ENCODE measurements at places on chromosomes 16 and 17. TPM values are rescaled to one million over a fixed set of nuclear protein-coding genes. Genes with fewer than 3 reads are reported as not detected.

DNA sequence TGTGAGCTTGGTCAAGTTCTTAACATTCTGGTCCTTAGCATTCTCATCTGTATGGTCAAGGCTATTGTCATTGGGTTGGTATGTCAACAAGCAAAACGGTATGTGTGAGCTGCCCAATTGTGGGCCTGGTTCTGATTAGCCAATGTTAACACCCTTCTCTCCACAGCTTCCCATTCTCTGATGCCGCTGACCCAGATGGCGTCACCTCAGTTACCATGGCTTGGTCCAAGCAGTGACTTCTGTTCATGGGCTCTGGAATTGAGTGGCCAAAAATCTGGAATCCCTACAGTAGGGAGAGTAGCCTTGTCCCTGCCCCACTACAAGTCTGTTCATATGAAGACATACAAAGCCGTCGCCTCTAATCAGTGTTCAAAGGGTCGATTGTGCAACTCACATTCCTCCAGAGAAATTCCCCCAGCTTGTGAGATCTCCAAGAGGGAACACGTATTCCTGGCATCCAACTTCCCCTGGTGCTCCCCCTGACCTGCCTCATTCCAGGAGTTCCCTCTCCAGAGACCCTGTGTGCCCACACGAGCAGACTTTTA lies 15.8 kb downstream of the TMEM98 start:
- no peak for DNase-seq

GRCh38 chr16:85683363-85683762 lies 5.4 kb downstream of the GINS2 start:
- DNase-seq: no peak

The CLUH gene
- 43.1 TPM for total RNA-seq

DNA sequence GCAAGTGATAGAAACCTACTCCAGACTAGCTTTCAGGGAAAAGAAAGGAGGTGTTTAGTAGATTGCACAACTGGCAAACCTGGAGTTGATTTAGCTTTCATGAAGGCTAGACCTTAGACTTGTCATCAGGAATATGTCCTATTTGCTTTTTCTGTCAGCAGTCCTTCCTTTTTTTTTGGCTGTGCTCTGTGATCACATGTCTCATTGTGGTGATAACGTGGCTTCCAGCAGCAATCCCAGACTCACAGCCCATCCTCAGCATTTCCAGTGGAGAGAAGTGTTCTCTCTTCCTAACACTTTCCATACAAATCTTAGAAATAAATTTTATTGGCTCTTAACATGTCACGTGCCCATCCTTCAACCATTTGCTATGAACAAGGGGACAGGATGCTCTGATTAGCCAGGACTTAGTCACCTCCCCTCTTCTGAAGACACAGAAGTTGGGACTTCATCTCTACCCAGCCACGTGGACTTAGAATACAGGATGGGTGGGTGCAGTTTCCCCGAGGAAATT lies 74.7 kb downstream of the CDH13 start:
- no peak for DNase-seq

DNA sequence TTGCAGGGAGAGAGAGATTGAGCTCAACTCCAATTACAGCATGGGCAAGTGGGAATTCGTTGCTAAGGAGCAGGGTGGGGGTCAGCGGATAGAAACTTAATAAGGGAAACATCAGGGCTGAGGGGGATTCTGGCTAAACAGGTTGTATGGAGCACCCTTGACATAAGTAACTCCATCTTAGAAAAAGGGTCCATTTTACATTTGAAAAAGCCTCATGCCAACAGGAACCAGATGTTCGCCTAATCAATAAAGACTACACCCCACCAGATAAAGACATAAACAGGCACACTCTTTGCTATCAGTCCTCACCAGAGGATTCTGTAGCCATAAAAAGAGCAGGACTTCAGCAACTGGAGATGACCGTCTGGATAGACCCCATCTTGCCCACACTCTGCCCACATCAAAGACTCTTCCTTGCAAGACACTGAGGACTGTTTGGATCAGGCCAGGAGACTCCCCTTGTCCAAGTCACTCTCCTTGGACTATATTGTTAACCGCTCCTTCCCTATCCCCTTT lies 1.6 kb upstream of the LRRC75A start:
- DNase-seq: no peak

The GAS2L2 gene
- total RNA-seq: not detected

DNA sequence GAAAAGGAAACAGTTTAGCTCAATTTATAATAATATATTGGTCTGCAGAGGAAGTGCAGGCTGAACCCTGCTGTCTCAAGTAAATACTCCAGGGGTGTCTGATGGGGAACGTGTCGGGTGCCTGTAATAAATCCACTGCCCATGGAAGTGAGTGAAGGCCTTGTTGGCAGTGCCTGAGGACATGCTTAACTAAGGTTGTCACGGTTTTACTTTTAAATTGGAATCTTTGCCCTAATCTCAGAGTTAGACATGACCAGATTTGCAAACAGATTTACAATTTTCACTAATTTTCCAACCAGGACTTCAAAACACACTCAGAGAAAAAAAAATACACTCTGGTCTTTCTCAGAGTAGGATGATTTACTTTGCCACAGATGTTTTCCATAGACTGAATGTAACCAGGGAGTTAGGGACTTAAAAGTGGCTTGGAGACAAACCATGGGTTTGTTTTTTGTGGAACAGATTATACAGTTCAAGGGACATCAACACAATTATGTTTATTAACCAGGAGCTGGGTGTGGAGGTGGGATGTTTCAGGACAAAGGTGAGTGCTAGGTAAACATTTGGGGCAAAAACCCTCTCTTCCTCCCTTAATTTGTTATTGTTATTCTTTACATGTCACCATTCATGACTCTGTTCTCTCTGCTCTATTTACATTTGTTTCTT lies 144.5 kb downstream of the FTO start:
- DNase-seq: no peak

GRCh38 chr16:67021321-67021720 lies 7.6 kb upstream of the CBFB start:
- no peak for DNase-seq

DNA sequence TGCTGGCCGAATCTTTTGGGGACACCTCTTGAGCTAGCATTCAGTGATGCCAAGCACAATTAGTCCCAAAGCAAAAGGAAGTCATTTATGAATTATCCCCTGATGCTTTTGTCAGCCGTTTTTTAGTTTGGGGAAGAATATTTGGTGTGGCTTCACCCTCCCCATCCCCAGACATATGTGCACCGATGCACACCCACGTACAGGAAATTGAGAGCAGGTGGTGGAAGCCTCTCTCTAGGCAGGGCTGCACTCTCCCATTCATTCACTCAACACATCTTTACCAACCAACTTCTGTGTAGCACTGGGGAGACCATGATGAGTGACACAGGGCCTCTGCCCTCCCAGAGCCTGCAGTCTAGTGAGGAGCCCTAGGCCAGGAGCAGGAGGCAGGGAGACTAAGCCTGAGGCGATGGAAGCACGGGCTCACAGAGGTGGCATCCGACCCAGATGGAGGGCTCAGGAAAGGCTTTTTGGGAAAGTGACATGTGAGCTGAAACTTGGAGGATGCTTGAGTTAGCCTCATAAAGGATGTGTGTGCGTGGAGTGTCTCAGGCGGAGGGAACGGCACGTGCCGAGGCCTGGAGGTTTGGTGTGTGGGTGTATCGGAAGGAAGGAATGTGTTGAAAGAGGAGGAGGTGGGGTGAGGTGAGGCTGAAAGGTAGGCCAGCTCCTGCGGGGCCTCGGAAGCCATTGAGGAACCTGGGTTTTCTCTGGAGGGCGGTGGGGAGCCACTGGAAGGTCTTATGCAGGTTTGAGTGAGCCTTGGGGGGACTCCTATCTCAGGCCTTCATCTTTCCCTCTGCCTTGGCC lies 43.8 kb downstream of the PSME3IP1 start:
- DNase-seq: peak; percentile 64

The TUBG2 gene
- total RNA-seq: 13.7 TPM

The TMEM220 gene
- 0.15 TPM for total RNA-seq

GRCh38 chr16:58088091-58088490 lies 41.1 kb downstream of the CFAP20 start:
- DNase-seq: no peak

The CCDC154 gene
- 2.6 TPM for total RNA-seq

DNA sequence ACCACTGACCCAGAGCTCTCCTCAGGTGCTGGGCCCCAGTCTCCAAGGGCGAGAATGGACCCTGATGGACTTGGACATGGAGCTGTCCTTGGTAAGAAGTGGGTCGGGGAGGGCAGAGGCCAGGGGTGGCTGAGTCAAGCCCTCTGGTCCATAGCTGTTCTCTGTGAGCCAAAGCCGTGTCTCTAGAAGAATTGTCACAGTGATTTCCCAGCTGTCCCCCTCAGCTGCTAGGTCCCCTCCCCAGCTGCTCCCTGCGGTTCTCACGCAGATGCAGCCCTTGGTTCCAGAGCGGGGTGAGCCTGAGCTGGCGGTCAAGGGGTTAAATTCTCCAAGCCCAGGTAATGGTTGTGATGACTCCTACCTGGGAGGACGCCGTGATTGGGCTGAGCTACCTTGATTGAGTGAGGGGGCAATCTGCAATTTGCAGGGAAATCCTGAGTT lies 1.3 kb upstream of the NOL3 start:
- DNase-seq: no peak

The ZMYND15 gene
- total RNA-seq: 1.0 TPM

- no peak for DNase-seq
Observed at GRCh38 chr17:8224891-8225812, 14.8 kb upstream of the AURKB start.

GRCh38 chr16:22369221-22369811 lies 5.1 kb downstream of the CDR2 start:
- no peak for DNase-seq

GRCh38 chr17:14308965-14309879 lies 8.3 kb downstream of the HS3ST3B1 start:
- DNase-seq: peak; percentile 96

The HSPB9 gene
- not detected for total RNA-seq

DNA sequence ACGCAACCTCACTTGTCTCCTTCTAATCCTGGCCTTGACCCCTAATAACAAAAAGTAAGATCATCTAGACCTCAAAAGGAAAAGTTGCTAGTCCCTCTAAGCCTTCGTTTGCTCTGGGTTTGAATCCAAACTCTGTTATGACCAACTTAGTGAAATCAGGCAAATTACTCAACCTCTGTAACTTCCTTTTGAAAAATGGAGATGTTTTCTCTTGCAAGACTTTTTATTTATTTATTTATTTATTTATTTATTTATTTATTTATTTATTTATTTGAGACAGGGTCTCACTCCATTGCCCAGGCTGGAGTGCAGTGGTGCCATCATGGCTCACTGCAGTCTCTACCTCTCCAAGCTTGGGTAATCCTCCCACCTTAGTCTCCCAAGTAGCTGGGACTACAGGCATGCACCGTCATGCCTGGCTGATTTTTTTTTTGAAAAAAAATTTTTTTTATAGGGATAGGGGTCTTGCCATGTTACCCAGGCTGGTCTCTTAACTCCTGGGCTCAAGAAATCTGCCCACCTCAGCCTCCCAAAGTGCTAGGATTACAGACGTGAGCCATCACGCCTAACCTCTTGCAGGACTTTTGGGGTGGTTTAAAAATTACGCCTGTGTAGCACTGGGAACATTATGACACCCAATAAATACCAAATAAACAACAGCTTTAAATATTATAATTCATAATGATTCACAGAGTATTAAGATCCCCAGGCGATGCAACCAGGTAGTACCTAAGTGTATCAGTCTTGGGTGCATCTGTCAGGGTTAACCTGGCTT lies 63.4 kb downstream of the PITPNC1 start:
- DNase-seq: peak; percentile 18

DNA sequence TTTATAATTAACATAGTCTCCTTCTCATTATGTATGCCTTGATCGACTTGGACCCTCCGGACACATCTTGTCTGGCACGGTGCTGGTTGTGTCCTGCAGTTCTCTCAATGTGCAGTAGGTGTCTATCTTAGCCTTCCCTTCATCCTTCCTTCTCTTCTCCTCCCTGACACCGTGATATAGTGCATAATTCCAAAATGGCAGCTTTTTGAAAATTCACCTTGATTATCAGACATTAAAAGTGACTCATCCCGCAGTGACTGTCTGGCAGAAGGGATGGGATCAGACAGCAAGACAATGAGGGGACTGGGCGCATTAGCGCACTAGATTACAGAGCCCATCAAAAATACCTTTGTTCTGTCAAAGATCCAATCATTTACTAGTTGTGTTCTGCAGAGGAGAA lies 70.0 kb upstream of the PMFBP1 start:
- DNase-seq: no peak

DNA sequence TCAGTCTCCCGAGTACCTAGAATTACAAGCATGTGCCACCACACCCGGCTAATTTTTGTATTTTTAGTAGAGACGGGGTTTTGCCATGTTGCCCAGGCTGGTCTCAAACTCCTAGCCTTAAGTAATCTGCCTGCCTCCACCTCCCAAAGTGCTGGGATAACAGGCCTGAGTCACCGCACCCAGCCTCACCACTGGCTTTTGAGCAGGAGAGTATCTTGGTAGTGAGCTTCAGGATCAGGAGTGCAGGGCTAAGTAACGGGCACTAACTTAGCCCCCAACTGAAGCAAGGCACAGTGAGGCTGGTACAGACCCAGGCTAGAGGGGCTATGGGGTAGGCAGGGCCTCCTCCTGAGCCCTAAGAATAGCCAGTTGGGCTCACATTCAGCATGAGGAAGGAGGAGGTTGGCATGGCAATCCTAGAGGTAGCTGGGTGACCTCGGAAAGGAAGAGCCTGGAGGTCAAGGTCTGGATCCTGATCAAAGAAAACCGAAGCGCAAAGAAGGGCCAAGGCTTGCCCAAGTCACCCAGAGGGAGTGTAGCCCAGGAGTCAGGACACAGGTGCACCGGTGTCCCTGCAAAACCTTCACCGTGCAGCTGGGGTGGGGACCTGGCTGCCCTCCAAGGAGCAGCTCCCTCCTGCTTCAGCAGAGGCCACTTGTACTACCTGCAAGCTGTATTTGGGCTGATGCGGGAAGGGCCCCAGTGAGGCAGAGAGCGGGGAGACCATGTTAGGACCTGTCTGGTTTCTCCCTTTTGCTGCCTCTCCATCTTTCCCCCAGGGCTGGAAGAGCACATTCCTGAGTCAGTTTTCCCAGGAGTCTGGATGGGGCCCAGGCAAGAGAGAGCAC lies 1.3 kb upstream of the ADGRG5 start:
- DNase-seq: no peak

GRCh38 chr16:10637337-10638037 lies 57.1 kb upstream of the EMP2 start:
- DNase-seq: no peak

GRCh38 chr16:14101415-14101814 lies 30.3 kb downstream of the MRTFB start:
- no peak for DNase-seq

DNA sequence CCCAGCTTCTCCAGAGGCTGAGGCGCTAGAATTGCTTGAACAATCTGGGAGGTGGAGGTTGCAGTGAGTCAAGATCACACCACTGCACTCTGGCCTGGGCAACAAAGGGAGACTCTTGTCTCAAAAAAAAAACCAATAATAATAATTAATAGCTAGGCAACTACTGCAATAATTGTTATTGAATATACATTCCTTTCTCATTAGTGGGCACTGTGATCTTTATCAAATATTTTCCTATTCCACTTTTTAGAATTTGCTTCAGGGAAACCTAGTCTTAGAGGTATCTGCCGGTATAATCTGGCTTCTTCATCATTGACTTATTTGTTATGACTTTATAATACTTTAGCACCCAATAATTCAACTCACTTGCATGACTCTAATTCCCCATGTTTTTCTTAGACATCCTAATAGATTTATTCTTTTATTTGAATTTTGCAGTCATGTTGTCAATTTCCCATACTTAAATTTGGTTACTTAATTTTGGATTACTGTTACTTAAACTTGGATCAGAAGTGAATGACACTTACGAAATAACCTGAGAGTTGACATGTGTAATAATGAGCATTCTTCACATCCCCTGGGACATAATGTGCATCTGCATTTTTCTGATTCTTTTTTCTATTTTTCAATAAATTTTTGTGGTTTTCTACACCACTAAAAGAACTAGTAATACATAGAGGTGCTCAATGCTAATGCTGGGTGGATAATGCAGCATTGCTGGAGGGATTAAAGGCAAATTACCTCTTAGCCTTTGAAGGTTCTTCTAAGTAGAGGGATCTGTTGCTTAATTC lies 25.0 kb upstream of the KCNJ16 start:
- DNase-seq: no peak
